Germinal center (tissue), 1 donor: ENCODE measurements at places on chromosomes 3 and 15.

GRCh38 chr3:37466660-37467359, 292.4 kb upstream of the LRRFIP2 start:
- no peak for DNase-seq

- no peak for DNase-seq
Measured at GRCh38 chr3:127676921-127677351, 4.2 kb downstream of the ABTB1 start.

DNA sequence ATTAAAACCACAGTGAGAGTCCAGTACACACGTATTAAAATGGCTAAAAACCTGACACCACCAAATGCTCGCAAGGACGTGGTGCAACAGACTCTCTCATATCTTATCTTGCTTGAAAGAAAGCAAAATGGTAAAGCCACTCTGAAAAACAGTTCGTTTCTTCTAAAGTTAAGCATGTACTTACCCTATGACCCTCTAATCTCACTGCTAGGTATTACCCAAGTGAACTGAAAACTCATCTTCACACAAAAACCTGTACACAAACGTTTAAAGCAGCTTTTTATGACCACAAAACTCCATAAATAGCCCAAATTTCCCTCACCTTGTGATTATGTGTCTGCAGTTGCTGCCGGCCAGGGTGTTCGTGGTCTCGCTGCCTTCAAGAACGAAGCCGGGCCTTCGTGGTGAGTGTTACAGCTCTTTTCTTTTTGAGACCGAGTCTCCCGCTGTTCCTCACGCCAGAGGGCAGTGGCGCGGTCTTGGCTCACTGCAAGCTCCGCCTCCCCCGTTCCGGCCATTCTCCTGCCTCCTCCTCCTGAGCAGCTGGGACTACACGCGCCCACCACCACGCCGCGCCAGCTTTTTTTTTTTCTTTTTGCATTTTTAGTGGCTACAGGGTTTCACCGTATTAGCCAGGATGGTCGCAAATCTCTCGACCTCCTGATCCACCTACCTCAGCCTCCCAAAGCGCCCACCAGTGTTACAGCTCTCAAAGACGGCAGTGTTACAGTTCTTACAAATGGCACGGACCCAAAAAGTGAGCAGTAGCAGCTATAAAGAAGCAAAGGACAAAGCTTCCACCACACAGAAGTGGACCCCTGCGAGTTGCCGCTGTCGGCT, 165.4 kb downstream of the TJP1 start:
- DNase-seq: no peak

DNA sequence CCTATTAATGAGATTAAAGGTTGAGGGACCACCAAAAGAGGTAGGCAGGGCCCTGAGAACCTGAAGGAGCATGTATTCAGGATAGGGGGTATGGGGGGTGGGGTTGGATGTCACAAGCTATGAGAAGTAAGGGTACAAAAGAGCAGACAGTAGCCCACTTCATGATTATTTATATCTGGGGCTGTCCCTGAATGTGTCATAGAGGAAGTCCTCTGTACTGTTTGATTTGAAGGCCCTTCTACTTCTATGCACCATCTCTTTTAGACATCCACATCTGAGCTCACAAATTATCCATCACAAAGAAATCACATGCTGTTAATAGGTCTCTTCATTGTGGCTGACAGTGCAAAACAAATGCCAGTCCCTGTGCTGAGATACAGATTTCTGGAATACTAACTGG, 68.6 kb downstream of the FHIT start:
- DNase-seq: no peak

DNA sequence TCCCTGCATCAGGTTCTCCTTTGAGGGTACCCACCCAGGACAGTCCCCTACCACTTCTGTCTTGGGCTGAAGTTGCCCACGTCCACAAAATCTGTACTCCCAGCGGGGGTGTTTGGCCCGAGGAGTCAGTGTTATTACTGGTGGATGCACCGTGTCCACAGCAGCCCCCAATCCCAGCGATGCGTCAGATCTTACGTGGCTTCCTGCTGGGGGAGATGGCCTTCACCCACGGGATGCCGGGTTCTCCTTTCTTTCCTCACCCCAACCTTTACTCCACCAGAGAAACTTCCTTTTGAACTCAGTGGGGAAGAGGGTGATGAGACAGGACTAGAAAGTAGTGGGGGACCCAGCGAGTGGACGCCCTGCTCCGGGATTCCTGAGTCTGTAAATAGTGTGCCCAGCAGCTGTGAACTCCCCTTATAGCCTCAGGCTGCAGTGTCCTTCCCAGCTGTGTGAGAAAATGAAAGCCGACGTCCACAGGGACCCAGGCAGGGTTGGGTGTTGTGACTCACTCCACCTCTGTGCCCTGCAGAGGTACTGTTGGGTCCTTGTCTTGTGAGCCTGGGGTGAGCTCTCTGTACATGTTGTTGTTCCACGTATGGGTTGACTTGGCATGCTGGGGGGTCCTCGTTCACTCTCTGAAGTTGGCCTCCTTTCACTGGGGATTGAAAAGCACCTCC, 31.5 kb downstream of the CRTAP start:
- no peak for DNase-seq

DNA sequence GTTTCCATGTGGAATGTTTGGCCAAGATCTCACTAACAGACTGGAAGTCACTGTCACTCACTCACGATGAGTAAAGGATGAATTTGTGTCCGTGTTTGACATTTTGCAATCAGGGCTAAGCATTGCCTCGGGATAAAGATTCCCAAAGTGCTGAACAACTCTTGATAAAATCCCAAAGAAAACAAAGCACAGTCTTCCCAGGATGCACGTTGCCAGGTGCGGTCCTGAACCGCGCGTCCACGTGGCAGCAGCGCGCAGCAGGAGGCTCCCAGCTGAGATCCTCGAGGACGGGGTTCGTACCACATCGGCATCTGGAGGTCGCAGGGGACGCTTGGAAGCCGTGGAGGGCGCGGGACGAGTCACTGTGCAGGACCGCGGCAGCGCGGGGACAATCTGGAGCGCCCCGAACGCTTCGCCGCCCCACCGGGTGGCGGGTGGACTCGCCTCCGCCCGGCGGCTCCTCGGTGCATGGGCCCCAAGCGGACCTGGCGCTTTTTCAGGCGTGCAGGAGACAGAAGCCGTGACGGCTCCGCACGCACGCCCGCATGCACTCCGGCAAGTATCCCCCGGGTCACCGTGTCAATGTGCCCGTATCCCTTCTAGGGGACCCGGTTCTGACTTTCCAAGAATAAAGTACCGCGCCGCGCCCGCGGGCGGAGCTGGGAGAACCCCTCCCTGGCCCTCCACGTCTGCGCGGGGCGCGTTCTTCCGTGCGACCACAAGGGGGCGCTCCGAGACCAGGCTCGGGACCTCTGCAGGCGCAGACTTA, 17.7 kb downstream of the CPN2 start:
- DNase-seq: peak; percentile 77

DNA sequence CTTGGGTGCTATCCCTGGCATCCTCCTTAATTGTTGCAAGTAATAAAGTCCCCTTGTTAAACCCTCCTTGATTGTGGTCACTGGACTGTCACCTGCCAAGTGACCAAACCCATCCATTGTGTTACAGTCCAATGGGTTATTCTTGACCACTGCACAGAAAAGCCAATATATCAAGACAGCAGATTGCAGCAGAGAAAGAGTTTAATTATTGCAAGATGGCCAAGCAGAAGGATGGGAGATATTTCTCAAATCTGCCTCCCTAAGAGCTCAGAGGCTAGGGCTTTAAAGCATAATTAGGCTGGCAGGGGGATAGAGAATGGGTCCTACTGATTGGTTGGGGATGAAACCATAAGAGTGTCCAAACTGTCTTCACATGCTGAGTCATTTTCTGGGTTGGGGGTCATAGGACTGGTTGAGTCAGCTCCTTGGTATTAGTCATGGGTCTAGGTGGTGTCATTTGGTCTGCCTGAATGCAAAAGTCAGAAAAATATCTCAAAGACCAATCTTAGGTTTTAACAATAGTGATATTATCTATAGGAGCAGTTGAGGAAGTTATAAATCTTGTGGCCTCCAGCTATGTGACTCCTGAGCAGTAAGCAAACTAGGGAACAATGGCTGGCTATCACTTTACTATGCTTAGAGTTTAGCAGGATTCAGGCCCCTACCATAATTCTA, 19.1 kb upstream of the XYLB start:
- no peak for DNase-seq

GRCh38 chr15:55468321-55468720, 39.7 kb downstream of the DNAAF4 start:
- DNase-seq: no peak

- no peak for DNase-seq
Measured at GRCh38 chr3:12629560-12629959, 34.4 kb downstream of the RAF1 start.

- no peak for DNase-seq
Measured at GRCh38 chr15:39788800-39789565, 6.3 kb upstream of the FSIP1 start.

DNA sequence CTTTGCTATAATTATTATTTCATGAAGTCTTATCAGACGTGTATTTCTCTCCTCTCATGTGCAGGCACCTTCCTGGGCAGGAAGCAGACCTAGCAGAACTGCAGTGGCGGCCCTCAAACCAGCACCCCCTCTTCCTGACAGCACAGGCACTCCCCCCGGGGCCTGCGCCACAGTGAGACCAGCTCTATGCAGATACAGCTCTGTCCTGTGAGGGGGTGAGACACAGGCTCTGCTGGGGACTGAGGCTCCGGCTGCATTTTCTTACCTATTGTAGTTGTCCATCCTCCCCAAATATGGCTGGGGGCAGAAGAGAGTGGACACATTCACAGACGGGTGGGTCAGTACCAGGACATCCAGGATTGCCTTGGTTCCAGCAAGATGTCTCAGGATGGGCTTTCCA, 5.0 kb downstream of the CISH start:
- DNase-seq: no peak

DNA sequence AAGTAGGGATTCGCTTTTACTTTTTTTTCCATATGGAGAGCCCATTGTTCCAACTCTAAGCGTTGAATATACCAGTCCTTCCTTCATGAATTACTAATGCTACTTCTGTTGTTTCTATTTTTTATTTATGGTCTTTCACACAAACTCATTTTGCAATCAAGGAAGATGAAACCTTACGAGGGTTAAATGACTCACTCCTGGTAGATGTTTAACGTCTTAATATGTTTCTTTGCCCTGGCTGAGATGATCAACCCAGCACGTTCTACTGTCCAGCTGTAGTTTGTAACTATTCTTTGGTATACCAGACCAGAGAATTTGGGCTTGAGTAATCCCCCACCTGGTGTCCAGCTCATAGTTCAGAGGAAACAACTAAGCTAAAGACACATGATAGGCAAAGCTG, 23.1 kb downstream of the CDCP1 start:
- no peak for DNase-seq
